ENCODE measurements at places on chromosomes 2 and 18.

GRCh38 chr18:48840491-48840877, 110.3 kb downstream of the SMAD7 start:
- no peak for DNase-seq

- no peak for DNase-seq
Observed at GRCh38 chr2:120314690-120315366, 31.1 kb upstream of the INHBB start.

GRCh38 chr2:3604991-3605961, 10.4 kb downstream of the COLEC11 start:
- peak; percentile 26 for DNase-seq

DNA sequence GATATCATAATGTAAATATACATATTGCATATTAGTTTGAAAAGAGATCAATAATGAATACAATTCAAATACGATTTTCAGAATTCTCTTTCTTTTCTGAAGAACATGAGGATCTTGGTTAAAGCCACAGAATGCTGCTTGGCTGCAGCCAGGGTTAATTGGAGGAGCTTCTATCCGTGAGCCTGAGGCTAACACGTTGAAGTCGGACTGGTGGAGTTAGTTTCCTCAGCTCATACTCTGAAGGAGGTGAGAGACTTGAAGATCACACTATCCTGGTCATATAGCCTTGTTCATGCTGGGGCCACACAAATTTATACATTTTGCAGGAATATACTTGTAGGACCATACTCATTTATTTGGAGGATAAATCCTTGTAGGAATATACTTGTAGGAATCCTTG, 335.8 kb downstream of the TRIB2 start:
- DNase-seq, result no peak

- DNase-seq, result no peak
Observed at GRCh38 chr2:15425712-15426111, 135.4 kb downstream of the NBAS start.

DNA sequence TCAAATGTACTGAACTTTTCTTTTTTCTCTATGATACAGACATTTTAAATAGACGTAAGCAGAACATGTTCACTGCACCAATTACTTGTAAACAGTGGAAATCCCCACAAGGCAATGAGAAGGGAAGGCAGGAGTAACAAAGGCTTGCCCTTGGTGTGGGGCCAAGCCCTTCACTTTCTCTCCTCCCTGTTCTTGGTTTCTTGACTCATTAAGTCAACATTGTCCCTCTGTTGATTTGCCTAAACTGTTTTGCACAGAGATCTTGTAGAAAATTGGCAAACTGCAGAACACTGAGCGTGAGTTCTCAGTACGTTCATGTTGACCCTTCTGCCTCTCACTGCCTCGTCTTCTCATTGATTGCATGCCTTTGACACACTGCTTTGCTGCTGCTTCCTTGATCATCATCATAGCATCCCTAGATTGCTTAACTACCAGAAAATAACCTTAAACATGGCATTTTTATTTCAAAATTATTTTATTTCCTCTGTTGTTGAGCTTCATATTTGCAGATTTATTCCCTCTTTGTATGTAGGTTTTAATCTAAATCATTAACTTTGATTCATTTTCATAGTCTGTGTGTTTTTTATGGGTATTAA, 257.7 kb downstream of the PTGR3 start:
- DNase-seq, result no peak

- DNase-seq, result no peak
Observed at GRCh38 chr2:47815764-47816163, 32.8 kb downstream of the MSH6 start.

DNA sequence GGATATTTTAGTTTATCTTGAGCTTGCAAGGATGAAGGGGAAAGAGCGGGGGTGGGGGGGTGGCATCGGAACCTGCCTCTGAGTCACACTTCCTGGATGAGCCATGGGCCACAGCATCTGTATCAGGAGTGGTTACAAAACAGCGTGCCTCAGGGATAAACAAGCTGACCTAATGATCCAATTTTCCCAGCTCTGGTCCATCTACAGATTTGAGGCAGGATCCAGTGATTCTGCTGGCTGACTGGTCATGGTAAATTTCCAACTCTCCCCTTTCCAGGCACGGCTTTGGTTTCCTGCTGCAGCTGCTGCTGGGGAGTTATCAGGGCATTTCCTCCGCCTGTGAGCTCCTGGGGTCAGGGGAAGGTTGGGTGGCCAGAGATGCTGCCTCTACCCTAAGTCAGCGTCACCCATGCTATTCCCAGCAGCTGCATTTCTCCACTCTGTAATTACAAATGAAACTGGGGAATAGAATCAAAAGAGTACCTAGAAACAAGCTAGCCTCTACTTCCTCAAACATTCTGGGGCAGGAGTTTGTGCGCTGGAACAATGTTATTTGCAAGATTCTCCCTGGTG, 4.7 kb upstream of the HPCAL1 start:
- DNase-seq, result peak; percentile 31

- DNase-seq, result no peak
Observed at GRCh38 chr2:226185616-226186211, 613.9 kb downstream of the IRS1 start.

GRCh38 chr18:80170395-80171053, 61.5 kb downstream of the ADNP2 start:
- DNase-seq, result no peak

DNA sequence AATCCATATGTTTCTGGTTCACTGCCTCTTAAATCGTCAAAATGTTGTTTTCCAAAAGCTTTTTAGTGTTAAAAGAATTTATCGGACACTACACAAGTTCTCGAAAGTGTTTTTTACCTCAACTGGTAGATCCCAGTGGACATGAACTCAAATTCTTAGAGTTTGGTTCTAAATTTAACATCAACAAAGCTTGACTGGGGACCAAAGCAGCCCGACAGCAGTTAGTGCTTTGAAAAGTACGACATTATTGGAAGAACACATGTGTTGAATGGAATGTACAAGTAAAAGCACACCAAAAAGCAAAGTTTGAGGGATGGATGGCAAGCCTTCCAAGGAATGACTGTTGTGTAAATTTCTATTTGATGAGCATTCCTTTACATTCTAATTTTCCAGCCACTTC, 803.9 kb upstream of the POU3F3 start:
- DNase-seq, result no peak

GRCh38 chr2:155223781-155224406, 525.4 kb downstream of the KCNJ3 start:
- no peak for DNase-seq

DNA sequence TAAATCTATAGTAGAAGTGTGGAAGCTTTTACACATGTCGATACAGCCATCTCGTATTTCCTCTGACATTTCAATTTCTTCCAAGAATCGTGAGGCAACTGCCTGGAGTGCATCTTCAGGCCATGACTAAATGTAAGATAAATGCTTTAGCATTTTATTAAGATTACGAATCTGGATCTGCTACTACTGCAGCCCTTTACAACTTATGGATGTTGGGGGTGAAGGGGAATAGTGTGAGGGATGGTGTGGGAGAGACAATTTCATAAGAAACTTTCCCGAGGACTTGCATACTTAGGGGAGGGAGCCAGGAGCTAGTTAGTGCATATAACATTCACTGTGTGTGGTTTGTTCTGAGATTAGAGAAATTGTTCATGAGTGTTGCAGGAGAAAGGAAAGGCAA, 204.8 kb downstream of the SLC39A10 start:
- no peak for DNase-seq

DNA sequence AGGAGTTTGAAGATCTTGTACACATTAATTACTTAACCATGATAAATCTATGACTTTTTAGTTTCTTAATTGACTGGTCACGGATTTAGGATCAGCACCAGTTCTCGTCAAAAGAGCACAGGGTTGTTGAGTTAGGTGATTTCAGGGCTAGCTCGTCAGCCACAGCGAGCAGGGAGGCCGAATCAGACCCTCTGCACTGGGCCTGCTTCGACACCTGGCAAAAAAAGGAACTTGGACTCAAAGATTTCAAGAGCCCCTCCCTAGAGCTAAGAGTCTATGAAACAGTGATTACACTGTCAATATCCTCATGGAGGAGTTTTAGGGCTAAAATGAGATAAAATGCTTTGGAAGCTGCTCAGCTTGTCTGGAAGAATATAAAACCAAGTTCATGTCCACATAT, 4.6 kb upstream of the SERTAD2 start:
- DNase-seq, result no peak

DNA sequence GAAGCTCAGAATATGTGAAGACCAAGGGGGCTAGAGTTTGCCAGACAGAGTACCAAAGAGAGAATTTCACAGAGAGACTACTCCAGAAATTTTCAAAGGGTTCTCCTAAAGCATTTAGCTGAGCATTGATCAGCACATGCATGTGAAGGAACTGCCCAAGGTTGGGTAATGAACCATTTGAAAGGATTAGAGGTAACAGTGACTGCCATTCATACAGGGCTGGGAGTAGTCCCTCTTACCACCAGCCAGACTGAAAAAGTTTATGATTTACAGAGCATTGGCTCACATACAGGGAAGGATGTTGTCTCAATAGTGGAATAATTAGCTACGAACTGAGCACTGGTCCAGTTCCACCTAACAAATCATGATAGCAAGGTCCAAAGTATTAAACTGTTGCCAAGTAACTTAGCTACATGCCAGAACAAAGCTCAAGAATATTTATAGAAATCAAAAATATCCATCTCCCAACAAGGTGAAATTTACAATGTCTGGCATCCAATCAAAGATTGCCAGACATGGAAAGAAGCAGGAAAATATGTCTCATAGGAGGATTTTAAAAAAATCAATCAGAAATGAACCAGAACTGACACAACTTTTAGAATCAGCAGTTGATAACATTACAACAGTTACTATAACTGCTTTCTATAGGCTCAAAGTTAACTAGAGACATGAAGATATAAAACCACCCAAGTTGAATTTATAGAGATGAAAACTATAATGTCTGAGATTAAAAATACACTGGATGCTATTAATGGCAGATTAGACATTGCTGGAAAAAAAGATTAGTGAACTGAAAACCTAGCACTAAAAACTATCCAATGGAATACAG, 25.7 kb upstream of the RNF103 start:
- no peak for DNase-seq

- DNase-seq, result no peak
Observed at GRCh38 chr18:24536326-24536725, 75.9 kb downstream of the HRH4 start.

- DNase-seq, result no peak
Observed at GRCh38 chr2:7609556-7609955, 692.3 kb downstream of the RNF144A start.

- no peak for DNase-seq
Observed at GRCh38 chr2:24731923-24732322, 61.3 kb downstream of the PTRHD1 start.

DNA sequence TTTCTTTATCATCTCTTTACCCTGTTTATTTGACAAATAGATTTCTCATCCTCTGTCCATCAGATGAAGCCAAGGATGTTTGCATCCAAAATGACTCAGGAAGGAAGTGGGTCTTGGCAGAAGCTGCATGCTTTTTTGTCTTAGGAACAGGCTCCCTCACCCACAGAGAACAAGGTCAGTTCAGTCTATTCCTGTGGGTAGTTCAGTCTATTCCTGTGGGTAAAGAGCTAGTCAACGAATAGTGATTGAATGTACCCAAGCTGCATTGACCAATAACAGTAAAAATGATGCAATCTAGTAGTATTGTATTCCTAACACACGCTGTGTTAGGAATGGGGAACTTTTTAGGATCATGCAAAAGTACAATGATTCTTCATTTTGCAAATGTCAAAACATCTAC, 290.8 kb upstream of the TANK start:
- DNase-seq, result no peak

- no peak for DNase-seq
Observed at GRCh38 chr2:148027822-148028221, 6.9 kb downstream of the MBD5 start.

GRCh38 chr2:176876493-176877103, 336.0 kb upstream of the HNRNPA3 start:
- no peak for DNase-seq

GRCh38 chr2:127094509-127095366, 12.2 kb downstream of the BIN1 start:
- no peak for DNase-seq

DNA sequence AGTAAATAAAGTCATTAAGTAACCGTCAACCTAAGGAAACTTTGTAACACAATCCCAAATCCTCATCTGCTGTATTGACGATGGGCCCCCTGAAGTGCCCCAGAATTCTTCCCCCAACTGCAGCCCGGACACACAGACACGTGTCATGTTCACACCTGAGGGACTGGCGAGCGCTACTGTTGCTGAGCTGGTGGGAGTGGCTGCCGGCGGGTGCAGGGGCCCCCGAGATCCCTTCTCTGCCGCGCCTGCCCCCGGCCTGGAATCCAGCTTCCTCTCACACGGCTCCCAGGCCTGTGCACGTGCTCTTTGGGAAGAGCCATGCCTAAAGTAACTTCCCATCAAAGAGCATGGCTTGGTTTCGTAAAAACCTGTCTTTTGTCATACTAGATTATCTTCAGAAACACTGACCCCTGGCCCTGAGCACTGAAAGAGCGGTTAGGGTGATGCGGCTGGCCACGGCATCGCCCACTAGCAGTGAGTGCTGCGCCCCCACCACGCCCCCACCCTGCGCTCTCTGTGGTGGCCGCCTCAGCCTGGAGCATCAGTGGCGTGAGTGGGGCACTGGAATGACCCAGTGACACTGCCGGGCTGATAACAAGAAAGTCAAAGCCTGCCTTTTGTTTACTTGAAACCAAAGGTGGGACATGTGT, 56.0 kb downstream of the ADI1 start:
- DNase-seq, result no peak

DNA sequence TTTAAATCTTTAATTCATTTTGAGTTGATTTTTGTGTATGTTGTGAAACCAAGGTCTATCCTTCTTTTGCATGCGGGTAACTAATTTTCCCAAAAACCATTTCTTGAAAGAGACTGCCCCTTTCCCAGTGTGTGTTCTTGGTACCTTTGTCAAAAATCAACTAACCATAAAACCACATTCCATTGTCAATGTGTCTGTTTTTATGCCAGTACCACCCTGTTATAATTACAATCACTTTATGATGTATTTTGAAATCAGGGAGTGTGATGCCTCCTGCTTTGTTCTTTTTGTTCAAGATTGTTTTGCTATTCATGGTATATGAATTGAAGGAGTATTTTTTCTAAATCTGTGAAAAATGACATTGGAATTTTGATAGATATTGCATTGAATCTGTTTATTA, 689.6 kb downstream of the TSN start:
- no peak for DNase-seq

- DNase-seq, result no peak
Observed at GRCh38 chr2:236819275-236820002, 249.8 kb downstream of the ACKR3 start.

- peak; percentile 58 for DNase-seq
Observed at GRCh38 chr2:65436169-65436823, 3.9 kb upstream of the SPRED2 start.

GRCh38 chr2:28319118-28320008, 73.3 kb upstream of the FOSL2 start:
- no peak for DNase-seq

DNA sequence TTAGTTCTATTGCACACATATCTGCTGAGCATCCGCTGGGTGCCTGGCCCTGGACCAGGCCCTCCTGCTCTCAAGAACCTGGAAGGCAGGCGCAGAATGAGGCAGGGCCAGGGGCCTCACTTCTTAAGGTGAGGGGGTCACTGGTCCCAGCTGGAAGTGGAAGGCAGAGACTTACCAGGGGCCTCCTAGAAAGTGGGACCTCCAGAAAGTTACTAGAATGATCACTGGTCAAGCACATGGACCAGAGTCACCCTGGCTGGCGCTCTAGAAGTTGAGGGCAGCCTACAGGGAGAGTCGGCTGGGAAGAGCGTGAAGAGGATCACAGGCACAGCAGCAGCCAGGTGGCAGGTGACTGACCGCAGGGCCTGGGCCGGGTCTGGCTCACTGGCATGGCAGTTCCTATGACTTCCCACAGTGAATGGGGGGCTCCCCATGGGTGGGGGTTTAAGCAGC, 26.1 kb upstream of the MAL start:
- no peak for DNase-seq

- no peak for DNase-seq
Observed at GRCh38 chr2:21944536-21944935, 820.8 kb downstream of the TDRD15 start.
